ENCODE measurements at places on chromosomes 5 and 9.

DNA sequence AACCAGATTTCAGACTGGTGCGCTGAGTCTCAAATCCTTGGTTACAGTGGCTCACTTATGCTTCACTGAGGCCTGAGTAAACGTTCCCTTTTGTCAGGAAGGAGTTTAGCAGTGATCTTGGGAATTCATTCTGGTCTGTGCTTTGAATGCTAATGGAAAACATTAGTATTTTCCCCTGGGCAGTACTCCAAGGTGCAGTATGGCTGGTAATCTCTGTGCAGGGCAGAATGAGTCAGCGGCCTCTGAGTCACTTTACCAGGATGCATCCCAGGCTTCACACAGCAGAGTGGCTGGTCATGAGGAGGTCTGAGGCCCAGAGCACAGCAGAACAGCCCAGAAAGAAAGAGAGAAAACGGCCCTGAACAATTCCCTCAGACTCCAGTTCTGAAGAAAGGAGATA lies 54.0 kb downstream of the PCA3 start:
- DNase-seq: no peak

DNA sequence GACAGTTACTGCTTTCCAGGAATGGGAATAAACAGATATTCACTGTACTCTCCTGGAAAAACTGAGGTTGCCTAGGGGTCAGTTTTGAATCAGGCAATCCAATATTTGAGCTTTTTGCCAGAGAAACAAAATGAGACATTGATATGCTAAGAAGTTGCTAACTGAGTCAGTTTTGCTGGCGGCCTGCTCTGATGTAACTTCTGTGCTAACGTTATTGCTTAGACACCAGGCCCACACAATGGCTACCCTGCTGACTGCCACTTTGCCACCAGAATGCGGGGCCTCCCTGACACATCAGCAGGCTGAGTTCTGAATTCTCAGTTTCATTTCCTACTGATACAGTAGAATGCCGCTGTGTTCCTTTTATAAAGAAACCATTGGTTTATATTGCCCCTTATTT lies 18.2 kb upstream of the ZNF618 start:
- DNase-seq: no peak

- DNase-seq: no peak
Measured at GRCh38 chr5:9197881-9198260, 348.0 kb downstream of the SEMA5A start.

- no peak for DNase-seq
Measured at GRCh38 chr5:97065475-97065874, 76.9 kb downstream of the LIX1 start.

DNA sequence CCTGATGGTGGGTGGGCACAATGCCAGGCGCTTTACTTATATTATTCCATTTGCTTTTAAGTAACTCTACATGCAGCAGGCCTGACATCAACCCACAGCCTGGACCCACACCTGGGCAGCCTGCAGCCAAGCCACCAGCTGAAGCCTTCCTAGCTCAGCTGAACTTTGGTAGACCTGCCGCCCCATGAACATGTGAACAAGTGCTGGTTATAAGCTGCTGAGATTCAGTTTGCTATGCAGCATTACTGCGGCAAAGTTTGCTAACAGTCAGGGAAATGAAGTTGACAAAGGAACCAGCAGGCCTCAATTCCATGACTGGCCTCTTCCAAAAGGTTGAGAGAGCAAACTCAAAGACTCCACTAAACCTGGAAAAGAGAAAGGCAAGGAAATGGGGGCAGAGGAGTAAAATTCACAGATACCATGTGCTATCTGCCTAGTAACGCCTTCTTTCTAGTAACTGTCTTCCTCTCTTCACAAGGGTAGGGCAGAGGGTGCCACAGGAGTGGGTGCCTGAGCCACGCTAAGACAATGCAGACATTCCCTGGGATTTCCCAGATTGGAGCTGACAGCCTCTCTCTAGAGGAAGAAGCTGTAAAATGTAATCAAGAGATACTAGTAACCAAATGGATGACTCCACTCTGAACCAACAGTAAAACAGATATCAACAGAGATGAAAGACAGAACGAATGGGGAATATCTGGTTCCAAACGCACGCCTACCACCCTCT lies 2.9 kb downstream of the BOD1 start:
- DNase-seq: no peak

GRCh38 chr5:142322403-142322746 lies 2.4 kb downstream of the SPRY4 start:
- DNase-seq: no peak

- DNase-seq: no peak
Measured at GRCh38 chr5:7047511-7048261, 334.5 kb downstream of the TENT4A start.

GRCh38 chr9:11992866-11993265 lies 700.3 kb upstream of the TYRP1 start:
- no peak for DNase-seq

- no peak for DNase-seq
Measured at GRCh38 chr9:105403552-105404248, 44.1 kb upstream of the FSD1L start.

GRCh38 chr5:126374109-126374416 lies 49.1 kb upstream of the GRAMD2B start:
- DNase-seq: no peak

- no peak for DNase-seq
Measured at GRCh38 chr5:54390015-54390414, 65.5 kb upstream of the HSPB3 start.
